ENCODE measurements at places on chromosomes 7 and 10.

DNA sequence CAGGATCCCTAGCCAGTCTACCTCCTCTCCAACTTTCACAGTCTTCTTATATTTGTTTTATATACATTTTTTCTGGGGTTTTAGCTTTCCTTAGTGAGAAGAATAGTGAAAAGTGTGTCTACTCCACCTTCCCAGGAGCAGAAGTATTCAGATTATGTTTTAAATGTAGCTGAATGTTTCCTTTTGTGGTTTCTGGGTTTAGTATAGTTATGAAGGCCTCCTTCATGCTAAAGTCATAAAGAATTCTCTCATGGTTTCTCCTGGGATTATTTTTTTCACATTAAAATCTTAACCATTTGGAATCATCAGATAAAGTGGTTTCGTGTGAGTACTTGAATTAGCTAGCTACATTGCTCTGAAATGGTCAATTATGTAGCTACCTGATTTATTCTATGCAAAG lies 50.9 kb downstream of the ANKMY2 start:
- no peak for DNase-seq

DNA sequence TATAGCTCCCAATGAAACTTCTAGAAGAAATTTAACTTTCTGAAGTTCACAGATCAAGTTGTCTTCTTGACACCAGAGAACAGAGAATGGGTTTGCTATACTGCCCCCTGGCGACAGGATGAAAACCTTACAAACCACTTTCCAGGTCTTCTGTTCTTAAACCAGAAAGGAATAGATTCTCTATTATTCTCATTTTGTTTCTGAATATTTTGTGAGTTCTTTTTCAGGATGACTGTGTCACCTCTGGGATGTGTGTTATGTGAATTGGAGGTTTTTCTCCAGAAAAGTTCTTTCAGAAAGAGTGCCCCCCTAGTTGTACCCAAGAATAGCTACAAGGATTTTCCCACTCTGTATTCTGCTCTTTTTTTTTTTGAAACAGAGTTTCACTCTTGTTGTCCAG lies 6.3 kb downstream of the IFT22 start:
- no peak for DNase-seq

GRCh38 chr10:42754155-42755027 lies 28.2 kb upstream of the BMS1 start:
- no peak for DNase-seq

- no peak for DNase-seq
Observed at GRCh38 chr10:78458983-78459638, 425.4 kb downstream of the RPS24 start.

DNA sequence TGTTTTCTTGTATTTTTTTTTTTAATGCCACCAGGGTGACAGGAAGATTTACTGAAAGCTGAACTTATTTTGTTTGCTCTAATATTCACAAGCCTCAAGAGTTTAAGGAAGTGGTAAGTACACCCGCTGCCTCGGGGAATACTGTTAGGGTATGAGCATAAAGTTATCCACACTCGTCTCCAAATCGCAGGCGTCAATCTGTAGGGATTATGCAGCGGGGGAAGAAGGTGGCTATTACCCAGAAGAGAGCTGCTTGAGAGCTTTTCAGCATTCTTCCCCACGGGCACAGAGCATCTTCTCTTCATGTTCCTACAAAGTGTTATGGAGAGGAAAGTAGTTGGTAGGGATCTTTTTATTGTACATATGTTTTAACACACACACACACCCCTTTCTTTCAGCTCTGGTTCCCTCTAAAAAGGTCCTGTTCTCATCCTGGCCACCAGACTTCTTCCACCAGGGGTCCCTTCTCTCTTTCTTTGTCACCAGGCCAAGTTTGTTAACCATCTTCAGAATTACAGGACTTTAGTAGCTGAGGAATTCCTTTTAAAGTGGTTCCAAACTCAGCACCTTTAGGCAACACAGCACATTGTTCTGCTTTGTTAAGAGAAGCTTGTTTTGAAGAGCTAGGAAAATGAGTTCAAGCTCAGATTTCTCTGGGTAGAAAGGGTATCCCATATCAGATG lies 411.6 kb upstream of the GALNT17 start:
- DNase-seq, result no peak

- DNase-seq, result no peak
Observed at GRCh38 chr10:70671619-70672164, 614 bp upstream of the ADAMTS14 start.

- no peak for DNase-seq
Observed at GRCh38 chr7:66521675-66522074, 107.0 kb upstream of the KCTD7 start.

GRCh38 chr7:130476297-130477150 lies 15.4 kb upstream of the MEST start:
- no peak for DNase-seq

DNA sequence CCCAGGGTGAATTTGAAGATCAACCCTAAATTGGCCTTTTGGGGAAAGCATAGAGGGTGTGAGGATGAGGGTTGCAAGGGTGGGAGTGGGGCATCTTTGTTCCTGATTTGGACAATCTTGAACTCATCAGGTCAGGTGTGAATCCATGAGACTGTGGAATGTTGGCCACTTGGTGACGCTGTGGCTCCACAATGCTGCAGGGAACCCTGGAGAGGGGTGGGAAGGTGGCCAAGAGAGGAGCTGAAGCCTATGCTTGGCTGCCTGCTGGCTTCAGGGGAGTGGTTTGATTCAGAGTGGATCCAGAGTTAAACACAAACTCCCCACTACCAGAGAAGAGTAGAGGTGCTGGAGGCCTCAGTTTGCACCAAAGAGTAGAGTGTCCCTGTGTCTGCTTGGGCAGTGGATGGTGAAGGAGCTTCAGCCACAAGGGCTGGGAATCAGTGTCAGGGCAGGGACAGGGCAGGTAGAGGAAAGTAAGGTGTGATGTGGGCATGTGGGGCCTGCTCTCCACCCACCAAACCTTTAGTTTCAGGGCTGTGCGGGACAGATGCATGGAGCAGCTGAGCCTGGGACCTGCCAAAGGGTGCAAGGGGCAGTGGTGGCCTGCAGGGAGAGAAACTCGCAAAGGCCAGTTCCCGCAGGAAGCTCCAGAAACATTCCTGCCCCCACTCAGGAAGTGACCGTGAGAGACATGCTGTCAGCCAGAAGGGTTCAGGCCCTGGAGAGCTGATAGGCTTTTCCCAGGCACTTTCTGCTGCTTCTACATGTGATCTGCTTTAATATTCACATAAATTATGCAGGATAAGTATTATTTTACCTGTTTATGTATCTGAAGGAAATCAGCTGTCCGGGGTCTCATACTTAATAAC lies 81.0 kb upstream of the PRSS58 start:
- DNase-seq, result no peak

DNA sequence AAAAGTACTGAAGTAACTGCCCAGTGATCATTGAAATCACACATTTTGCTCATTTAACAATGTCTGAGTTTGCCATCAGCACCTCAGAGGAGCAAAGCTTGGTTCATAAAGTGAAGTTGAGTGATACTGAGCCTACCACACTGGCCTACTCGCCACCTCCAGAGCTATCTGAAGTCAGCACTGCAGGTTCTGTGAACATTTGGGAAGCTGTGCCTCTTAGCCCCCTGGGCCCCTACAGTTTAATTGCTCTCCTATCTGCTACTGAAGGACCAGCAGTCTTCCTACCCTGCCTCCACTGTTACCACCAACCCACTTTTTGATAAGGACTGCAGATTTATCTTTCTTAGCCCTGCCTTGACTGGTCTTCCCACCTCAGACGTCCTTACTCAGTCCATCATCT lies 2.0 kb upstream of the SEMA4G start:
- DNase-seq, result no peak

DNA sequence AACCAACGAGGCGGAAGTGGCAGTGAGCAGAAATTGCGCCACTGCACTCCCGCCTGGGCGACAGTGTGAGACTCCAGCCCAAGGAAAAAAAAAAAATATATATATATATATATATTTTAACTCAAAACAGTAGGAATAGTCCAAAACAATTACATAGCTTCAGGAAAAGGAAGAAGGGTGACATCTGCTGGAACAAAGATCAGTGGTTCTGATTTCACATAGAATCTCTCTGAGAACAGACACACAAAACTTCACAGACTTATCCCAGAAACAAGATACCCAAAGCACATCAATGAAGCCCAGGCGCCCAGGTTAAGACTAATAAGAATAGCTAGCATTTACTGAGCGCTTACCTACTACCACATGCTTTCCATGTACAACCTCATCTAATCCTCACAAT lies 45.0 kb downstream of the DNMBP start:
- DNase-seq, result no peak

GRCh38 chr10:97116462-97117162 lies 69.1 kb downstream of the SLIT1 start:
- no peak for DNase-seq

All from DMS 273 treated with DMSO at 0.1 percent for 48 hours (cell line).